Adrenal gland (tissue), 19 donors: ENCODE measurements at places on chromosomes 5 and 9. TPM values are rescaled to one million over a fixed set of nuclear protein-coding genes. Genes with fewer than 3 reads are reported as not detected.

Gene SLC27A6
- 12.9 TPM for total RNA-seq

Gene SLC6A19
- total RNA-seq: not detected

Gene CMYA5
- total RNA-seq: 0.53 TPM

Gene LTC4S
- total RNA-seq: 20.9 TPM

Gene FOXD4
- not detected for total RNA-seq

Gene LHX2
- total RNA-seq: not detected

Gene ACOT12
- total RNA-seq: not detected

Gene IL13
- 0.06 TPM for total RNA-seq

Gene RANBP17
- total RNA-seq: 25.3 TPM

Gene PTGER4
- total RNA-seq: 17.1 TPM

Gene SERINC5
- 94.8 TPM for total RNA-seq

Gene SCGB3A2
- not detected for total RNA-seq

Gene OTULINL
- total RNA-seq: 5.2 TPM

Gene PRDM9
- not detected for total RNA-seq

Gene C7
- total RNA-seq: 3,862 TPM

Gene STC2
- total RNA-seq: 2.7 TPM

Gene AHRR
- total RNA-seq: 1.0 TPM

Gene SLC4A9
- not detected for total RNA-seq

Gene CCL21
- total RNA-seq: 80.7 TPM

Gene ELP1
- total RNA-seq: 158 TPM

Gene ALAD
- total RNA-seq: 49.2 TPM

Gene SPINK13
- total RNA-seq: 3.2 TPM

Gene GPRIN1
- total RNA-seq: 2.8 TPM

Gene PCDHGA6
- total RNA-seq: 1.8 TPM

Gene LCN9
- not detected for total RNA-seq

Gene NR2F1
- total RNA-seq: 78.9 TPM

Gene FLT4
- 50.1 TPM for total RNA-seq

Gene BTNL3
- 0.14 TPM for total RNA-seq

Gene PAEP
- total RNA-seq: not detected

Gene ARID3C
- total RNA-seq: not detected

Gene SLC6A3
- total RNA-seq: not detected

Gene CAMK4
- total RNA-seq: 3.0 TPM

Gene PKD2L2
- total RNA-seq: not detected

Gene PGGT1B
- total RNA-seq: 14.0 TPM

Gene IL3
- total RNA-seq: not detected

Gene IRX2
- total RNA-seq: 0.14 TPM

Gene SLC45A2
- not detected for total RNA-seq

Gene SLC6A18
- total RNA-seq: not detected

Gene SLC34A3
- not detected for total RNA-seq

Gene NR4A3
- total RNA-seq: 15.0 TPM

Gene PCDHB10
- 0.47 TPM for total RNA-seq

Gene SLC46A2
- not detected for total RNA-seq

Gene TMEM215
- total RNA-seq: not detected

Gene GMCL2
- total RNA-seq: not detected

Gene PLAC8L1
- total RNA-seq: not detected

Gene LRRC19
- total RNA-seq: not detected

Gene NPR2
- 35.4 TPM for total RNA-seq

Gene GPX8
- 19.7 TPM for total RNA-seq

Gene SPINK4
- not detected for total RNA-seq

Gene ALDH1A1
- 218 TPM for total RNA-seq

Gene NOXA1
- 8.1 TPM for total RNA-seq

Gene CCNJL
- total RNA-seq: 1.2 TPM

Gene RNF180
- total RNA-seq: 8.9 TPM

Gene RABL6
- 77.8 TPM for total RNA-seq

Gene AK8
- total RNA-seq: 0.69 TPM

Gene KCNIP1
- 1.0 TPM for total RNA-seq

Gene PHYHD1
- 28.1 TPM for total RNA-seq
